Stimulated activated CD4-positive, alpha-beta T cell treated with anti-CD3 and anti-CD28 coated beads, TNF-alpha, amount 100 ng/mL, for 4 hours (primary cell): ENCODE measurements at places on chromosomes 7 and 10.

- DNase-seq: no peak
Observed at GRCh38 chr7:74217455-74218342, 7.9 kb downstream of the LAT2 start.

DNA sequence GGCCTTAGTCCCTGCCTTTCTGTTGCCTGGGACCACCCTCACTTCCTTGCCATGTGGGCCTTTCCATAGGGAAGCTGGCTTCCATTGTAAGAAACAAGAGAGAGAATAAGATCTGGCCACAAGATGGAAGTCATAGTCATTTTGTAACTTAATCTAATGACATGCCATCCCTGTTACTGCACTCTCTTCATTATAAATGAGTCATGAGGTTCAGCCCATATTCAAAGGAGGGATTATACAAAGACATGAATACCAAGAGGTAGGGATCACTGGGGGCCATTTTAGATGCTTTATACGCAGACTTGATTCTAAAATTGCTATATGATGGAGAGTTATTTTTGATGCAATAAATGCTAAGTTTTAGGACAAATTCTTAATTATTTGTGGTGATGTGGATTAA, 75.2 kb upstream of the CELF2 start:
- DNase-seq: no peak

DNA sequence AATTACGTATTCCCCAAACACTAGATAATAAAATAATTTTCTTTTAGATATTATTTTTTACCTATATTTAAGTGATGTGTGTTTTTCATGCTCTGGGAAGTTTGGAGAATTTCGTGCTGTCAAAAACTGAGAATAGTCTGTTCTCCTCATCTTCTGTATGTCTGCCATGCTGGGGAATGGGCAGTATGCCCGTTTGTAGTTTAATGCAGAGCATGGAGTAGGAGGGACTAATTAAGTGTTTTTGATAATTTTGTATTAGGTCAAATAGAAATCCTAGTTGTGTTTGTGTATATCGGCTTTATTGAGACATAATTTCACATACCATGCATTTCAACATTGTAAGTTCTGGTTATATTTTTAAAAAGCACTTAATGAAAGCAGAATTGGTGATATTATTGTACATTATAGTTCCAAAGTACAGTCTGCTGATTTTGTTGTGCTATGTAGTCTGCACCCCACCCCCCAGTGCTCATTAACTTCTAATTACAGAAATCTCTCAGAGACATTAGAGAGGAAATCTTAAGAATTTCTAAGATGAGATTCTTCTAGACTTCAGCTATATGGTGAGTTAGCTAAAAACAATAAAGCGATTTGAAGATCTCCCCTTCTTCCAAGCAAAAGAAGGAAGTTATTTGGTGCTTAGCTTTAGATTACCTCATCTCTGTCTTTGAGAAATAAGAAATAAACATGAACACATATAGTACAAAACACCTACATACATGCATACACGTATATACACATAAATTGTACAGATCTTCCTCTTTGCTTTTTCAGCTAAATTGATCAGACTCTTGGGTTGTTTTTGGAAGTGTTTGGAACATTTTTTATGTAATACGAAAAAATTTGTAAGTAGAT, 22.2 kb downstream of the ZRANB1 start:
- no peak for DNase-seq

DNA sequence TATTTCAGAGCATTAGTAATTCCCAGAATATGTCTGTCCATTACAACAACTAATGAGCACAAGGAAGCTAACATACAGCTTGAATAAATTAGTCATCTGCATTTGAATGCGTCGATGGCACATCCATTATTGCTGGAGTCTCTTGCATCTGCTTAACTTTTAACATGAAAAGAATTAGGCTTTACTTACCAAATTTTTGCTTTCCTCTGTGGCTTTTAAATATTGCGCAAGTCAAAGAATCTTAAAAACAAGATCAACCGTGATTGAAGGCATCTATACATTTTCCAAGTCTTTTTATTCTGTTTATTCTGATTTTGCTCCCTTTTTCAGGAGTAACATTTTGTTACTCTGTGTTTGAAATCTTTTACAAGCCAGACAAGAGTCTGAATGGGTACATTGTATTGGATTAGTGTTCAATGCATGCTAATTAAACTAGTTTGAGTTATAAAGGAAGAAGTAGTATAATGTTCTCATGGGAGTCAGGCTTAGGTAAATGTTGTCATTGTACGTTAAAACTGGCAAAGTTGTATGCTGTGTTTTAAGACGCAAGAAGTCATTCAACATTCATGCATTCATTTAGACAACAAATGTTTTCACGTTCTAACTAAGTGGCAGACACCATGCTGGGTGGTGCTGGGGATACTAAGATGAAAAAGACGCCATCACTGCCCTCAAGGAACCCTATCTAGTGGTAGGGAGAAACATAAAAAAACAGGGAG, 4.0 kb upstream of the CACNB2 start:
- no peak for DNase-seq

DNA sequence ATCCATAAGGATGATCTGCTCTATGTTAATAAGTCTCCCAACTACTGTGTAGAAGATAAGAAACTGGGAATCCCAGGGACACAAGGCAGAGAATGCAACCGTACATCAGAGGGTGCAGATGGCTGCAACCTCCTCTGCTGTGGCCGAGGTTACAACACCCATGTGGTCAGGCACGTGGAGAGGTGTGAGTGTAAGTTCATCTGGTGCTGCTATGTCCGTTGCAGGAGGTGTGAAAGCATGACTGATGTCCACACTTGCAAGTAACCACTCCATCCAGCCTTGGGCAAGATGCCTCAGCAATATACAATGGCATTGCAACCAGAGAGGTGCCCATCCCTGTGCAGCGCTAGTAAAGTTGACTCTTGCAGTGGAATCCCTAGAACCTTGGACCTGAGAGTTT, 10.3 kb downstream of the WNT16 start:
- DNase-seq: no peak

DNA sequence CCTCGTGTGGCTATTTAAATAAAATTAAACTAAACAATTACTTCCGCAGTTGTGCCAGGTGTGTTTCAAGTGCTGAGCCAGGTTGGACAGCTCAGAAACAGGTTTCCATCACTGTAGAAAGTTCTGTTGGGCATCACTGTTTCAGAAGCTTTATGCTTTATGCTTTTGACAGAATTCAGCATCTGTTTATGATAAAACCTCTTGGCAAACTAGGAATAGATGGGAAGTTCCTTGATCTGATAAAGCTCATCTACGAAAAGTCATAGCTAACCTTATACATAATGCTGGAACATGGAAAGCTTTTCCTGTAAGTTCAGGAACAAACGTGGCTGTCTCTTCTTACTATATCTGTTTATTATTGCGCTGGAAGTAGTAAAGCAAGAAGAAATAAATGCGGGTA, 143.4 kb downstream of the DOCK1 start:
- no peak for DNase-seq

DNA sequence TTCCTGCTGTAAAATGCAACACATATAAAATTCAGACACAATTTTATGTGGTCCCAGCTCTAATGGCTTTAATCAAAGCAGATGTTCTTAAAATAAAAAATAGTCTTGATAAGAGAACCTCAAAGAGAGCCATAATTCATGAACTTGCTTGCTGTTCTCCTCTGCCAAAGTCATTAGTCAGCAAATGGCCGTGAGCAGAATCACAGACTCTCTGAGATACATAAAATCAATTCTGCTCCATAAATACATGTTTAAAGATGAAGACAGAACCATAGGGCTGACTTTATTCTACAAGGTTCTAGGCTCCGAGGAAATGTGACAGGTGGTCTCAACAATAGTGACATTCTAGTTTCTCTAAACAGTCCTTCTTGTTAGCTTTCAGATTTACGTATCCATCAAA, 29.8 kb downstream of the HSPA12A start:
- DNase-seq: no peak

GRCh38 chr7:28678431-28678965, 266.2 kb downstream of the CREB5 start:
- DNase-seq: no peak

- no peak for DNase-seq
Observed at GRCh38 chr10:5944389-5945189, 32.8 kb downstream of the IL15RA start.

DNA sequence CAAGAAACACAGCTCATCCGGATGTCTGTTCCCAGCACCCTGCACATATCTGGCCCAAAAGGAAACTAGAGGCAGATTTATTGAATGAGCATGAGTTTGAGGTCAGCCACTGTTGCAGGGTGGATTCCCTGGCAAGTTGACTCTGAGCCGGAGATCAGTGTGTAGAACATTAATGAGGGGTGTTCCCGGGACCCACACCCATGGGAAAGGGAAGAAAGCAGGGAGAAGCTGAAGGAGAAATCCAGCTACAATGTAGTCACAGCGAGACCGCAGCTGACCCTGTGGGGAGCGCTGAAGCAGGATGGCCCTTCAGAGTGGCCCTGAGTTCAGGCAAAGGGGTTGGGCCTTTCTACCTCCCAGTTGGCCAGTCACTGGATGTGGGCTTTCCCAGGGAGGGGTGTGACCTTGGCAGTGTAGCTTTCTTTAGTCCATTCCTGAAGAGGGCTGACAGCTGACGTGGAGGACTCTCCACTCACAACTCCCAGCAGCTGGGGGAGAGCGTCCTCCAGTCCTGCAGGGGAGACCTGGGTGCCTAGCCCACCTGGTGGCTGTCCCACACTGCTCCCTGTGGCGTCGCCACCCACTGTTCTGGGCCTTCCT, 324.2 kb upstream of the ZMIZ1 start:
- no peak for DNase-seq

GRCh38 chr7:78284945-78285344, 486.4 kb downstream of the PHTF2 start:
- no peak for DNase-seq

DNA sequence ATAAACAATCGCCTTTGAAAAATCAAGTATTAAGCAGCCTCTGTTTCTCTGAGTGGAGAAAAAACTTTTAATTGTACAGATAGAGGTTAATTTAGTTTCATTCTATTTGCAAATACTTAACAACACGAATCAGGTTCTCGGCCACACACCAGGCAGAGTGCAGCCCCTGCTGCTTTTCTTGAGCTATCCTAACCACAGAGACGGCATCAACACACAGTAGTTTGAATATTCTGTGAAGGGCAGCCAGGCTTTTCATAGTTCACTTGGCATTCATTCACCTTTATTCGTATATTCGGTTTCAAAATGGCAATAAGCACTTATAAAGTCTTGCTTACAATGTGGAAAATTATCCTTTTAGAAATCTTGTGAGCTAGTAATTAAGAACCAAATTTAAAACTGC, 5.7 kb downstream of the ADARB2 start:
- no peak for DNase-seq

- no peak for DNase-seq
Observed at GRCh38 chr10:31148951-31149350, 117.3 kb upstream of the ZNF438 start.

DNA sequence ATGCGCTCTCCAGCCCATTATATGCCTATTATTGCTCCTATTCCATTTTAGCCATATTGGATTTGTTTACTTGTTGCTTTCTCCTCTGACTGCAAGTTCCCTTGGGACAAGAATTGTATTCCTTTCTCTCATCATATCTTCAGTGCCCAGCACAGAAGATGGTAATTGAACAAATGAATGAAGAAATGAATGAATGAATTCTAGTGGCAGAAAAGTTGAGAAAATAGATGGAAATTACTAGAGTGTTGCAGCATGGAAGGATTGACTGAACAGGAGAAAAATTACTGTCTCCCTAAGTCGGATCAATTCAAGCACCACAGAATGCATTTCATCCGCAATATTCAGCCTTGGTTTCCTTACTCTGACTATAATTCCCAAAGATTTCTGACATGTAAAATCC, 1243.2 kb downstream of the SORCS1 start:
- DNase-seq: no peak

DNA sequence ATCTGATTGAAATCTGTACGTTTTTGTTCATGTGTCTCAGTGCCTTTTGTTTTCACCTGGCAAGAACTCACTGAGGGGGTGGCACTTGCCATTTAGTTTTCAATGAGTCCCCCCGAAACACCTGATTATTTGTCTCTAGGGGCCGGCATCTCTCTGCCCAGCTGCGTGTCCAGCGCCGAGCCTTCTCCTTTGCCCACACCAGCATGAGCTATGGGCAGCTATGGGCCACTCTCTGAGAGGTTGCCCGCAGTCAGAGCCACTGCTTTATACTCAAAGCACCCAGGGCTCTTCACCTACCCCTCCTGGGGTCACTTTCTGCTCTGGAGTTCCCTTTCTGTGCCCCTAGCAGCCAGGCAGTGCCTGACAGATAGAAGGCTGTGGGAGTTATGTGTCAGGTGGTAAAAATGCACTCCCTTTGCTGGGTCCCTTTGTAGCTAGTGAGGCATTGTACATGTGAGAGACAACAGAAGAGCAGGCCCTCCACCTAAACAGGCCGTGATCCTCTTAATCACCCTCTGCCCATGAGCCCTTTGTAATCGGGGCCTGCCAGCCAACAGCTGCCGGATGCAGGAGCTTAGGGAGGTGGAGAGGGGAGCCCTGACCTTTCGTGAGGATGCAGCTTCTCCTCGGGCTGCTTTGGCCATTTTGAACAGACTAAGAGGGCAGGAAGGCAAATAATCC, 133.1 kb upstream of the NPS start:
- DNase-seq: no peak

- no peak for DNase-seq
Observed at GRCh38 chr7:5626498-5626897, 155.0 kb downstream of the RNF216 start.

DNA sequence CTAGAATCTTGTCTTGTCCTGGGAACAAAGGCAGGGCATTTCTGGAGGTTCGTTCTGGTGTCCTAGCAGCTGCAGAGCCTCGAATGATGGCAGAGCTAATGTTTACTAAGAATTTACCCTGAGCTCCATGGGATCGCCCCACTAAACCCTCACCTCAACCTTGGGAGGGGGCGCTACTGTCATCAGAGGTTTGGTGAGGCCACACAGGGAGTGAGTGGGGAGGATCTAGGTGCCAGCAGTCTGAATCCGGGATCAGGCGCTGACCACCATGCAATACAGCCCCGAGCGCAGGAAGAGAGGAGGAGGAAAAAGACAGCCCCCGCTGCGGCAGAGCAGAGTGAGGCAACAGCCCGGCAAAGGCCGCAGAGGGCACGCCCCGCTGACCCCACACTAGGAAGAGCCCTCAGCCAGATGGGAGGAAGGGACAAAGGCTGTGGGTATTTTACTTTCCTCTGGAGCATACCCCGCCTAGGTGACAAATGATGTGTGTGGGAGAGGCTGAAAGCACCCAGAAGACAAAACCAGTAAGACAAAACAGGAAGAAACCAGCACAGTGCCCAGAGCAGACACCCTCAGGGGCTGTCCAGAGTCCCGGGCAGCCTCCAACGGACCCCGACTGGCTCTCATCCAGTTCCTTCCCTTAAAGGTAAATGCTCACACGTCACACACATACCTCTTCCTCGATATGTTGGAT, 103.5 kb downstream of the FAM53B start:
- DNase-seq: no peak

GRCh38 chr7:116534790-116535189, 10.0 kb downstream of the CAV1 start:
- no peak for DNase-seq

- no peak for DNase-seq
Observed at GRCh38 chr10:122363722-122364463, 10.6 kb upstream of the PLEKHA1 start.

DNA sequence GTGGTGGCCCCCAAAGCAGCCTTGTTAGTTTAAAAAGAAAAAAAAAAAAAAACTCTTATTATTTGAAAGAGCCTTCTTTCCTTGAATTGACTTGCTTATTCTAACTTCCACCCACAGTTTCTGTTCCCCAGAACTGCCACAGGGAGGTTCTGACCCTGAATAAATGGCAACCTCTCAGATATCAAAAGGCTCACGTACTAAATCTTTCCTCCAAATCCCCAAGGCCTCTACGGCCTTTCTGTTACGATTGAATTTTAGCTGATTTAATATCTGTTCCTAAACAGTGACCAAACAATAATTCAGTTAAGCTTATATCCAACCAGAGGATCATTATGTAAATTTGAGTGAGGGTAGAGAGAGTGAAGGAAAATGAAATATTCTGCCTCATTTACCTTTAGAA, 482.8 kb downstream of the GFRA1 start:
- no peak for DNase-seq
